Activated T-helper 1 cell treated with anti-CD3 and anti-CD28 coated beads, Interleukin-2, amount 50 U/mL, for 16 hours (primary cell): ENCODE measurements at places on chromosomes 7 and 10.

DNA sequence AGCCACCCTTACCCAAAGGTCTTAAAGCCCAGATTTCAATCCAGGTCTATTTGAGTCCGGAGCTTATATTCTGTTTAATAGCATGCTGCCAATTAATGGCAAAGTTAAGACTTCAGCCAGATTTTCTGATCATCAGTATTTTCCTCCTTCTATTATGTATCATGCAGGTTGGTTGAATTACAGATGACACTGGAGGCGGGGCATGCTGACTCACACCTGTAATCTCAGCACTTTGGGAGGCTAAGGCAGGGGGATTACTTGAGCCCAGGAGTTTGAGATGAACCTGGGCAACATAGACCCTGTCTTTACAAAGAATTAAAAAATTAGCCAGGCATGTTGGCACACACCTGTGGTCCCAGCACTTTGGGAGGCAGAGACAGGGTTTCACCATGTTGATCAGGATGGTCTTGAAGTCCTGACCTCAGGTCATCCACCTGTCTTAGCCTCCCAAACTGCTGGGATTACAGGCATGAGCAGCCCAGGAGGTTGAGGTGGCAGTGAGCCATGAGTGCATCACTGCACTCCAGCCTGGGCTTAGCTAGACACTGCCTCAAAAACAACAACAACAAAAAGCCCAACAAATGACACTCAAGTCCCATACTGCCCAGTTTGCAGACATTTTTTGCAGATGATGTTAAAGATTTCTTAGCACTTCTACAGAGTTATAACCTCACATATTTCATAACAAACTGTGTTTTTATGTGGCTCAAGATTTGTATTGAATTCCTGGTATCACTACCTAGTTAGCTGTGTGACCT lies 62.5 kb downstream of the MCU start:
- DNase-seq = no peak

DNA sequence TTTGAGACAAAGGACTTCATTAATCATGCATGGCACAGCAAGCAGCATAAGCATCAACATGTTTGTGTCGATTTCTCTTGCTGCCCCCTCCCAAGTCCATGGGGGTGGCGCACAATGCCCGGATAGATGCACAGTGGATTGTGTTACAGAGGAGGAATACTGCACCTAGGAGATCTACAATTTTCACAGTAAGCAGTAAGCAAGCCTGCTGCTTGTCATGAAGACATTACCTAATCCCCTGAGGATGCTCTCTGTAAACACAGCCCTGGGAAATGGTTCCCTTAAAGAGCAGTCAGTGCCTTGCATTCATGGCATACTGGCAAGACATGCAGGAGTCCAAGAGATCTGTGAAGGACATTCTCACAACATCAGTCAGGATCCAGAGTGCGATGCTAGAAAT lies 137.7 kb downstream of the ETV1 start:
- no peak for DNase-seq

DNA sequence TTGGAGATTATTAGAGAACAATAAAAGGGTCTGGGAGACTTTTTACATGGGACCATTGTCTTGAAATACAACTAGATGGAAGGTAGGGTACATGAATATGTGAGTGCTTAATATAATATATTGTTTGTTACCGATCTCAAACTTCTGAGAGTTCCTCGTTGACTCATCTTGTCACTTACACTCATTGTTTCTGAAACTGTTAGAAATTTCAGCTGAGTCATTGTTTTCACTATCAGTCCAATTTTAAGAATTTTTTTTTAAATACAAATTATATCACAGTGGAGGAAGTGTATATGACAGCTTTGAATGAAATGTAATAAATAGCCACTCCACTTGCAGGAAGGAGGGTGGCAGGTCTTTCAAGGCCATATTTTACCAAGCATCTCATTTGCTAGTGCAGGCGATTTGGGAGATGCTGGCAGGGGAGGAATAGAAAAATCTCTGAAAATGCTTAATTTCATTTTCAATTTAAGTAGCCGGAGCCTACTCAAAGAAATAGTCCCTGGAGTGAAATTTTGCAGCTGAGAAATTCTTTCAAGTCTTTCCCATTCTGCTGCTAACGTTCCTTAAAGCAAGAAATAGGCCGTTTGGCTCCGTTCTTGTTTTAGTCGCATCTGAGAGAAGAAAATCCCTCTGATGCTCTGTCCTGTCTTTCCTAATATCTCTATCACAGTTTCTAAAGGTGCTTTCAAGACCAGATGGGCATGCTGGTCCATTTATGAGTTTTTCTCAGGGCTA lies 1404.2 kb upstream of the CELF2 start:
- DNase-seq = no peak

DNA sequence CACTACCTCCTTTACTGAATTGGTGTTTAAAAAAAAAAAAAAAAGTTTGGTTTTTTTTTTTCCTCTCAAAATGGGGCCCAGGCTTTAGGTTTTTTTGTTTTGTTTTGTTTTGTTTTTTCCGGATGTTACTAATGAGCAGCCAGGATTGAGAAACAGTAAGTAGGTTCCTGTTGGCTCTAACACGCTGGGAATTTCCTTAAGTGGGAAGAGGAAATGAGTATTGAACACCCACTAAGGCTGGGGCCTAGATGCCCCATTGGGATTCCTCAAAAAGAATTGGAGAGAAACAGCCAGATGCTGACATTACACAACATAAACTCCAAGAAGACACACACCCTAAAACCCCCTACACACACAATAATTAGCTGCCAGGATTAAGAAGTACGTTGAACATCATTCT lies 102.2 kb upstream of the NANOS1 start:
- DNase-seq = no peak

DNA sequence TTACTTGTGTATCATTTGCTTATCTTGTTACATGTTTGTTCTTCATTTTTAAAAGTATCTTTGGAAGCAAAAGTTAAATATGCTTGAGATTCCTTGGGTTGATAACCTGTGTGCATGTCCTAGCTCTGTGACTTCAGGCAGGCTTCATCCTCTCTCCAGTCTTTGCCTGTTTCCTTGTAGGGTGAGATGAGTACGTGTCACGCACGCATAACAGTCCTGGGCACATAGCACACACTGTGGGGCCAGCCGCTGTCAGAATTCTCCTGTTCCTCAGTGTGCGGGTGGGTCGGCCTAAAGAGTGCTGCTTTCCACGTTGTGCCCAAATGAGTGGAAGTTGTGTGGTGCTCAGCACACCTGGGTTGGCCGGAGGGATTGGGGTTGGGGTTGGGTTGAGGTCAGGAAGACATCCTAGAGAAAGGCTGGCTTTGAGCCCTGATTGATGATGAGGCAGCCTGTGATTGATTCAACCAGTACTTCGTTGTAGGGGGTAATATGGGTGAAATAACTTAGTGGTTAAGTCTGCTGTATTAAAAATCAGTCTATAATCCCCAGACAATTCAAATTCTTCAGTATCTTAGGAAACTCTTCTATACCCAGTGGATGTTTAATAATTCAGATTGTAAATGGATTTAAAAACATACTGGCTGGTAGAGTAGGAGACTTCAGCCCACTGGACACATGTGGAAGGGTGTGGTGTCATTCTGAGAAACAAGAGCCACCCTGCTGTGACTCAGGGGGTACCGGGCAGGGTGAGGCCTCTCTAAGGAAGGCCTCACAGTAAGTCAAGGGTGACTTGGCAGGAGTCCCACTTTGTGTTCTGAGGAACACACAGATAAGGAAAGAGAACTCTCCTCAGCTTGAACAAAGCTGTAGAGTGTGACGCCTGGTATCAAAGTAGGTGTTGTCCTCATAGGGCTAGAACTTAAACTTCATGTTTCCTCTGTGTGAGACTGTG lies 54.8 kb downstream of the DAGLB start:
- no peak for DNase-seq

GRCh38 chr7:584122-584465 lies 64.4 kb upstream of the PDGFA start:
- DNase-seq = peak; percentile 79

GRCh38 chr7:69364813-69365643 lies 233.2 kb upstream of the AUTS2 start:
- DNase-seq = no peak

GRCh38 chr7:70710011-70710480 lies 421.9 kb upstream of the GALNT17 start:
- no peak for DNase-seq

DNA sequence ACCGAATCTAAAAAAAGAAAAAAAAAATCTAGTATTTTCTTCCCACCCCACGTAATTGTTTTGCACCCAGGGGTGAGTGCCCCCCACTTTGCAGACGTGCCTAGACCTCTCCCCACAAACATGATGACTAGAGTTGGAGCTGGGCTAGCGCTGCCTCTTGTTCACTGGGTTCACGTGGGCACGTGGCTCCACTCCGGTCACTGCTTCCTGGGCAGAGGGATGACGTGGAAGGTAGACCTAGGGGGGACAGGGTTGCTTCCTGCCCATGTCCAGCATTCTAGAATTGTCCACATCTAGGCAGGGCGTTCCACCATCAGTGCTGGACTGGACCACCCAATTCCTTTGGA lies 861 bp upstream of the LIMK1 start:
- no peak for DNase-seq

DNA sequence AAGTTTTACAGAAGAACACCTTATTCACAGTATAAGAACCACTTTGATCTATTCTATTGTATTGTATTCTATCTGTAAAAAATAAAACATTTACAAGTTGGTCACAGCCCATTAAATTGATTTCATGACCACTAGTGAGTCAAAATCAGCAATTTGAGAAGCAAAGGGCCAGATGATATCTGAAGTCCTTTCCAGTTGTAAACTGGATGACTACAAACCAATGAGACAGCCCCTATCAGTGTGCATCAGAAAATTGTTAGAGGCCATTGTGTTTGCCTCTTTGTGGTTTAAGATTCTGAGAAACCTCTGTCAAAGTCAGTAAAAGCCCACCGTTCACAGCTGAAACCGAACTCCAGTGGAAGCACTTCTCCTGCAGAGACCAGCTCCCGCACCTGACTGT lies 54.8 kb downstream of the TBXAS1 start:
- DNase-seq = no peak

DNA sequence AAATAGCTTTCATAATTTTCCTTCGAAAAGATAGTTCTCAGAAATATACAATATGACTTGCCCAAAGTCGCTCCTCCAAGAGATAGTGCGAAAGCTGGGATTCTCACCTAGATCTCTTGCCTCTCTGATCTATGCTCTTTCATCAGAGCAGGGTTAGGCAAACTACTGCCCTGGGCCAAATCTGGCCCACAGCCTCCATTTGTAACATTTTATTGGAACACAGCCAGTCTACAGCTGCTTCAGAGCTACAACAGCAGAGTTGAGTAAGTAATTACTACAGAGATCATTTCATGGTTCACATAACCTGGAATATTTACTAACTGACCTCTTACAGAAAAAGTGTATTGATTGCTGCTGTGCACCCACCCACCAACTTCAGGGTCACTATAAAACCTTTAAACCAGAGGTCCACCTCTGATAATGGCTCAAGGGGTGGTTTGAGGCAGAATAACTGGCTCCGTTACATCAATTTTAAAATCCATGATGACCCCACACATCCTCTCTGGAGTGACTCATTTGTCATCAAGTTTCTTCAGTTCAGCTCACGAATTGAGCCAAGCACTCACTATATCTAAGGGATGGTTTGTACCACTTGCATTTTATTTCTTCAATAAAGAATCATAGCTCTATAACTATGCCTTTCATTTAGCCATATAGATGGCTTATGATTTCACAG lies 1019.0 kb downstream of the XPNPEP1 start:
- no peak for DNase-seq

DNA sequence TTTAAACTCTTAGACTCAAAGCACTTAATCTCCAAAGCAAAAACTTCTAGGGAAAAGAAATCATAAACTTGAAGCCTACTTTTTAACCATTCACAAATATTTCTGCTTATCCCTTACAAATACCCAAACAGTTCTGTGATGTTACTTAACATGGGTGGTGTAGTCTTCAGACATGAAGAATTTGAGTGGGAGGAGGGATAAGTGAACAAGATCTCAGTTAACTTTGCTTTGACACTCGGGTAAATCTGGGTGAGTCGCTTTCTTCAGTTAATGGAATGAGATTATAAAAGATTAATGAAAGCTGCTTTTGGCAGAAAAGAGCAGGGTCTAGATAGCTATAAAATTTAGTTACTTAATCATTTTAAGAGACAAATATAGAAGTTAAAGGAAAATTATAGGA lies 47.5 kb downstream of the RNF133 start:
- no peak for DNase-seq

- DNase-seq = no peak
Observed at GRCh38 chr10:1190052-1190395, 133.8 kb downstream of the WDR37 start.

DNA sequence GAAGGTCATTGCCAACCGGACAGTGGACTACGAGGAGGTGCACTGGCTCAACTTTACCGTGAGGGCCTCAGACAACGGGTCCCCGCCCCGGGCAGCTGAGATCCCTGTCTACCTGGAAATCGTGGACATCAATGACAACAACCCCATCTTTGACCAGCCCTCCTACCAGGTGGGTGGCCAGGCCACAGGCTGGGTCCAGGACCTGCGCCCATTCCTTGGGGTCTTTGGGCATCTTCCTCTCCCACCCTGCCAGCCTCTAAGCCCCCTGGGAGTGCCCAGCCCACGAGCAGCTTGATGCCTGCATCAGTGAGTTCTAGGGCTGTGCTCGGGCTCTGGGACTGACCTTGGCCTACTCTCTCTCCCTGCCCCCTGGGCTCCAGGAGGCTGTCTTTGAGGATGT lies 25.8 kb upstream of the VSIR start:
- no peak for DNase-seq

- no peak for DNase-seq
Observed at GRCh38 chr7:12637819-12638592, 49.4 kb upstream of the ARL4A start.

DNA sequence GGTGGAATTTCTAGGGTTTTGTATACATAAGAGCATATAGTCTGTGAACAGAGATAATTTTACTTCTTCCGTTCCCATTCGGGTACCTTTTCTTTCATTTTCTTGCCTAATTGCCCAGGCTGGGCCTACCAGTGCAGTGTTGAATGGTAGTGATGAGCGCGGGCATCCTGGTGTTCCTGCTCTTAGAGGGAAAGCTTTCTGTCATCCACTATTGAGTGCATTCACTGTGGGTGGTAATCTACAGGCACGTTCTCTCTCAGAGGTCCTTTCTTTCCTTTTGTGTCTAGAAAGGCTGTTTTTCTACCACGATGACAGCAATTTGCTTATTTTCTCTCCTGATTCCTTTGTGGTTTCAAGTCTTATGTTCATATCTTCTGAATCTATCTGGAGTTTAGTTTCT lies 65.0 kb downstream of the INPP5A start:
- DNase-seq = no peak

DNA sequence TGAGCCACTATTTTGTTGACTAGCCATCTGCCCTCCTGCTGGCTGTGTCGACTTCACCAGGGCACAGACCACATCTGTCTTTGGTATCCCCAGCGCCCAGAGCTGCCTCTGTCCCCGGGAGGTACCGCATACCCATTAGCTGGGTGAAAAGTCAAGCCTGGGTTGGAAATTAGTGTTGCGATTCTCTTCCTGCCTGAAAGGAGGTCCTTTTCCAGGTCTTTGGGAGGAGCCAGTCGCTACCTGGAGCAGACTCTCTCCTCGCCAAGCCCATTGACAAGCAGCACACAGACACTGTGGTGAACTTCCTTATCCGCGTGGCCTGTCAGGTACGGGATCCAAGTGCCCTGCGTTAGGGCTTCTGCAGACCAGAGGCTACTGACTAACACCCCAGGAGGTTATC lies 79.4 kb downstream of the TRRAP start:
- DNase-seq = no peak
